EH (cell line): ENCODE measurements at places on chromosomes 1 and 21.

GRCh38 chr1:175563236-175563895 is 180.0 kb downstream of the TNR start:
- DNase-seq: no peak

DNA sequence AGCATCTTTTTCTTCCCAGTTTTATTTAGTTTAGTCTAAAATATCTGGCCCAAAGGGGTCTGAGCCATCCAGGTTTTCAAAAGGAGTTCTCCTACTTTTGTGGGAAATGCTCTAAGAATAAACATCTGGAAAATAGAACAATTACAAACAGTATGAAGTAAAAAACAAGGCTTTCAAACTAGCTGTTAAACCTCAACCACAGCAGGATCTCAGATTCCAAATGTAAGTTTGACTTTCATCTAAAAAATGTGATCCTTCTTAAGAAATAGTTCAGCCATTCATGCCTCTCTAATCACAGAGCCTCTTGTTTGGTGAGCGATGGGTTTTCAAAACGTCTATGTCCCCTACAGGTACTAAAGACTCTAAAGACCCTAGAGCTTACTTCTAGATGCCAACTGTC is 413.5 kb downstream of the DUSP10 start:
- no peak for DNase-seq

DNA sequence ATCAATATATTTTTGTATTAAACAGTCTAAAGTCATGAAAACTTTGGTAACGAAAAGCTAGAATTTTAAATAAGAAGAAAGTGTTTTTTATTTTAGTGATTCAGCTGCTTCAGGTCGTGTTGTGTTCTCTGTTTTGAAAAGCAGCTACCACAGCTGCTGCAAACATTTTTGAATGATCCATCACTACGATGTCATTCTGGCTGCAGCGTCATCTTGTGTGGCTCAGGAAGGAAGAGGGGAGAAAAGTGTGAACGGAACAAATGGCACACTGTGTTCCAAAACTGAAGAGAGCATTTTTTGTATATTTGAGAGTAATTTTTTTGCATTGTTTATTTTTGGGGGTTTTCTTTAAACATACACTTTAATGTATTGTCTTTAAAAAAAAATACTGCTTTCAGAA is 323.0 kb upstream of the ADGRL2 start:
- DNase-seq: no peak

DNA sequence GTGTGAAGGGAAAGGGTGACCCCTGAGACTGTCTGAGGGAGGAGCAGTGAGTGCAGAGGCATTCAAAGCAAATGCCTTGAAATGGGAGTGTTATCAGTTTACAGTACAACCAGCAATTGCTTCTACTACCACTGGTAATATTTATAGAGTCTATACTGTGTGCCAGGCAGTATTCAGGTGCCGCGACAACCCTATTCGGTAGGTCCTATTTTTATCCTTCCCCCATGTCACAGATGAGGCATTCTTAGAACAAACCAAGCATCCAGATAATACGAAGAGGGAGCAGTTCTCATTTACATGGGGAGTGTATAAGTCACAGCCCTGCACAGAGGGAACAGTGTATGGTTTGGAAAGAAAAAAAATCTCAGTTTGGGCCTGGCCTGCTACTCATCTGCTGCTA is 18.3 kb downstream of the ROR1 start:
- DNase-seq: no peak

GRCh38 chr1:63318201-63318979 is 4.0 kb upstream of the FOXD3 start:
- DNase-seq: no peak

DNA sequence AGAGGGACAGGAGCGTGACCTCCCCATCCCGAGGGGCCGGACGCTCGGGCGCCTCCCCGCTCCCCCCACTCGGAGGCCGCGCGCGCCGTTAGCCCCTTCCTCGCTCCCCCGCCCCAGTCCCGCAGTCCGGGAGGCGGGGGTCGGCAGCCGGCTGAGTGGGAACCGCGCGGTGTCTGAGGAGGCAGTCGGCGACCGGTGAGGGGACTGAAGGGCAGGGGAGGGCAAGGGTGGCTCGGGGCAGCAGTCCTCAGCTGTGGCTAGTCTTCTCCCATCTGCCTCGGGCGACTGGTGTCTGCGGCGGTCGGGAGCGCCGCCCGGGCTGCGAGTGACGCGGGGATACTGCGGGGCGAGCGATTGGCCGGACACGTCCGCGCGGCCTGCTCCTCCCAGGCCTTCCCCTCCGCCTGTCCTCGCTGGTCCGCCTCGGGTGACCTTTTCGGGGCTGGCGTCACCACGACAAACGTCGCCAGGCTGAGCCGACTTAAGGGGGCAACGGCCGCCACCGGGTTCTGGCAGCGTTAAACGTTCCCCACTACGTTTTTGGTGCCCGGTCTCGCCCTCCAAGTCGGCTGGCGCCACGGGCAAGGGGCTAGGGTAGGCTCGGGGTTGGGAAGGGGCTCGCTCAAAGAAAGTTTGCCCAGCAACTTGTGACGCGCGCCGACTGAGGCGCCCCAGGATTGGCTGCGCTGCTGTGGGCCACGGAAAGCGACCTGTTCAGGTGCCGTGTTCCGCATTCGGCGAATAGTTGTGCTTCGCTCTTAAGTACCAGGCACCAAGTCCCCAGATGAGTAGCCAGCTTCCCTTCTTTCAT is 538 bp downstream of the ZNF672 start:
- DNase-seq: peak; percentile 93

- no peak for DNase-seq
Measured at GRCh38 chr1:176720838-176721237, 257.9 kb downstream of the PAPPA2 start.

GRCh38 chr1:160853014-160853413 is 9.7 kb downstream of the CD244 start:
- no peak for DNase-seq

GRCh38 chr1:10658396-10659066 is 137.9 kb downstream of the CASZ1 start:
- DNase-seq: no peak

GRCh38 chr1:52590266-52590665 is 11.9 kb upstream of the GPX7 start:
- no peak for DNase-seq

GRCh38 chr1:11272544-11272831 is 510 bp upstream of the UBIAD1 start:
- no peak for DNase-seq

DNA sequence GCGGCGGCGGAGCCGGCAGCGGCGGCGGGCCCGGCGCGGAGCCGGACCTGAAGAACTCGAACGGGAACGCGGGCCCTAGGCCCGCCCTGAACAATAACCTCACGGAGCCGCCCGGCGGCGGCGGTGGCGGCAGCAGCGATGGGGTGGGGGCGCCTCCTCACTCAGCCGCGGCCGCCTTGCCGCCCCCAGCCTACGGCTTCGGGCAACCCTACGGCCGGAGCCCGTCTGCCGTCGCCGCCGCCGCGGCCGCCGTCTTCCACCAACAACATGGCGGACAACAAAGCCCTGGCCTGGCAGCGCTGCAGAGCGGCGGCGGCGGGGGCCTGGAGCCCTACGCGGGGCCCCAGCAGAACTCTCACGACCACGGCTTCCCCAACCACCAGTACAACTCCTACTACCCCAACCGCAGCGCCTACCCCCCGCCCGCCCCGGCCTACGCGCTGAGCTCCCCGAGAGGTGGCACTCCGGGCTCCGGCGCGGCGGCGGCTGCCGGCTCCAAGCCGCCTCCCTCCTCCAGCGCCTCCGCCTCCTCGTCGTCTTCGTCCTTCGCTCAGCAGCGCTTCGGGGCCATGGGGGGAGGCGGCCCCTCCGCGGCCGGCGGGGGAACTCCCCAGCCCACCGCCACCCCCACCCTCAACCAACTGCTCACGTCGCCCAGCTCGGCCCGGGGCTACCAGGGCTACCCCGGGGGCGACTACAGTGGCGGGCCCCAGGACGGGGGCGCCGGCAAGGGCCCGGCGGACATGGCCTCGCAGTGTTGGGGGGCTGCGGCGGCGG is 1.0 kb downstream of the ARID1A start:
- DNase-seq: peak; percentile 26

DNA sequence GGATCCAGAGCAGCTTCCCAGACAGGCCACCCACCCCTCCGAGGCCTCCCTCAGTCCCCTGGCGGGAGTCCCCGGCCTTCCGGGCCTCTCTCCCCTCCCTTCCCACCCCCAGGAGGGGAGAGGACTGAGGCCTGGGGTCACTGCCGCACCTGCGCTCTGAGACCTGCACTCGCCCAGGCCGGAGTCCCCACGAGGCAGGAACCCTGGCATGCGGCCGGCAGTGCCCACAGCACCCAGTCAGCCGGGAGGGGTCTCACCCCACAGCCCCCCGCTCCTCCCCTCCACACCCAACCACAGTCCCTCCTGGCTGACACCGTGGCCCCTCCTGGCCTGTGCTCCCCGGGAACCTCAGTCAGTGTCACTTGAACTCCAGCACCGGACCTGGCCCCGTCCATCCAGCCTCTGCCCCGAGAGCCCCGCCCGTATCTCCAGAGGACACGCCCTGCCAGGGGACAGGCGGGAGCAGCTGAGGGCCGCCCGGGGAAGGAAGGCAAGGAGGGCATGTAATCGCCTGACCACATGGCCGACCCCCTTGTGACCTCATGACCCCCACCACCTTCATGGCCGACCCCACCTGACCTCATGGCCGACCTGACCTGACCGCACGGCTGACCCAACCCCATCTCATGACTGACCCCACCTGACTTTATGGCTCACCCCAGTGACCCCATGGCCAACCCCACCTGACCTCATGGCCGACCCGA is 28.7 kb upstream of the TTLL10 start:
- DNase-seq: no peak

DNA sequence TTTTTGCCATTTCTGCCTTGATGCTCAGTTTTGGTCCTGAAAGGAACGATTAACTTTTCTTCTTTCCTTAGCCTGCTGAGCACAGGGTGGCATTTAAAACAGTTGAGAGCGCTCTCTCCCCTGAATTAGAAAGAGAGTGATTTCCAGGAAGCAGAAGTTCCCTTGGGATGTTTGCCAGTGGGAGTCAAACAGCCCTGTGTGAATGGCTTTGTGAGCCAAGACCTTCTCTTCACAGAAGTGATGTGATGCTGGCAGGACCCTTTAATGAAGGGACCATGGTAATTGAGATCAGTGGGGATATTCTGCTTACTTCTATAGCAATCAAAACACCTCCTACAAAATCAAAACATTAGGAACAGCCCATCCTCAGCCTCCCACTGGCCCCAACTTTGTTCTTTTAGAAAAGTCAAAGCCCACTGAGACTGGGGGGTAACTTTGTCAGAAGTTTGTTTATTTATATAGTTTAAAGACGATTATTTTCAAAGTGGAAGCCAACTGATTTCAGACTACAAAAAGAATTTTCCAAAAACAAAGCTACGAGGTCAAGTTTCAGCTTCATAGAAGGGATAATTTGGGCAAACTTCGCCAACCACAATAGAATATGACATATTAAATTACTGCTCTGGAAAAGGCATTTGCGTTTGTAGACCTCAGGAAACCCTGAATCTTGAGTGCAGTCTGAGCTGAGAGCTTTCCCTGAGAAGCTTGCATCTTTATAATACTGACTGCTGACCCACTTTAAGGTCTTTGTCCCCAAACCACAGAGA is 122.7 kb downstream of the GABPA start:
- DNase-seq: no peak

DNA sequence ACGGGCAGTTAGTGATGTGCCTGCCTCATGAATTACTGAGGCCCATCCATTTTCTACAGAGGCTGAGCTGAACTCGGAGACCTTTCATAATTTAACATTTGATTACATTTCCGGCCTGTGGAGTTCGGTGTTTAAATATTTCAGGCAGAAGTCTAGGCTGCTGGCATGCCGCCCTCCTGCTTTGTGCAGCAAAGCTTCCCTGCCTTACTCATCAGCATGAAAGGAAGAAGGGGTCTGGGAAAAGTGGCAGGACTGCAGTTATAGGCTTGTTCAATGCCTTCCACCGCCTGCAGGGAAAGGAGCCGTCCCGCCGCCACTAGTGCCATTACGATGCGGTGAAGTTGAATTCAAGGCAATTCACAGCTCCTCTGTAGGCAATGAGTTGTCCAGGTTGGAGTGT is 527.9 kb downstream of the NPHP4 start:
- DNase-seq: no peak

DNA sequence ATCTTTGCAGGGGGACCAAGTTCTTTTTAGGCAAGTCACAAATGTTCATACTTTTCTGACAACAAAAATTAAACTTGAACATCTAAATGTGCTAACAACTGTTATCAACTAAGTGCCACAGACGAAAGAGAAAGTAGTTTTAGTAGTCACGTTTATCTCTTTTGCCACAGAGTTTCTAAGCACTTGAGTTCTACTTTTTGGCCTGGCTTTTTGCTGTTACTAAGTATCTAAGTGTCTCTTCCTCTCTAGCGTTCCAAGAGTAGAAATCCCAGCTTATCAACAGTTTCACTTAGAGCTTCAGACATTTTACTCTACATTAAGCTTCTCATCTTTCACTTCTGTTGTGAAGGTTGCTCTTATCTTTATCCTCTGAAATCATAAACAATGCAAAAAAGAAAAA is 34.2 kb downstream of the GATAD2B start:
- DNase-seq: no peak

- DNase-seq: no peak
Measured at GRCh38 chr1:63641615-63642014, 48.4 kb downstream of the PGM1 start.

GRCh38 chr1:119702384-119702783 is 9.3 kb upstream of the PHGDH start:
- DNase-seq: peak; percentile 83

DNA sequence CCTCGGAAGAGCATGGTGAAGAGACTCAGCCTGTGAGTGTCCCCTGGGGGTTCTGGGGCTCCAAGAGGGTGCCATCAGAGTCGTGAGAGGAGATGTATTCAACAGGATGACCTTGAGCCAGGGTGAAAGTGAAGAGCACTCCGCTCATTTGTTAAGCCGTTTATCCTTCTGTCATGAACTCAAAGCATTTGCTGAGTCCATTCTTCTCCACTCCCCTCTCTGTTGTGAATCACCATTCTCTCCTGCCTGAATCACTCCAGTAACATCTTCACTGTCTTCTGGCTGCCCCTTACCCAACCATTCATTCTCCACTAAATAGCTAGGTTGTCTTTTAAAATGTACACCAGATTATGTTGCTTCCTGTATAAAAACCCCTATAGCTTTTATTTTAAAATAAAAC is 102.2 kb downstream of the RGL1 start:
- DNase-seq: peak; percentile 15

DNA sequence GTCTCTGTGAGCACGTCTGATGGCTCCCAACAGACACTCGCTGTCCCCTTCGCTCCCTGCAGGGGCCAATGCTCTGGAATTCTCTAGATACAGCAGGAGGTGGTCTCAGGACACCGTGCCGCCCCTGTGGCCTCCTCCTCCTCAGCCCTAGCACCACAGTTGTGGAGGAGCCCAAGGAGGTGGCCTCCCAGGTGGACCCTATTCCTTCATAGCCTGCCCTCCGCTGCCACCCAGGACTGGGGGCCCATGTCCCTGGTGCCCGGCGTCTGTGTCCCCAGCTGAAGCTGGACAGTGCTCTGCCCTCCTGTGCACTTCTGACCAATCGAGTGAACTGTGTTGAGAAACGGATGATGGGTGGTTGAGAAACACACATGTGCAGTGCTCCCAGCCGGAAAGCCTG is 149.8 kb upstream of the ARHGEF16 start:
- DNase-seq: no peak

GRCh38 chr21:27047658-27048314 is 80.9 kb upstream of the ADAMTS5 start:
- peak; percentile 53 for DNase-seq

- DNase-seq: no peak
Measured at GRCh38 chr1:231818337-231818736, 191.7 kb downstream of the DISC1 start.
